Activated naive CD8-positive, alpha-beta T cell treated with anti-CD3 and anti-CD28 coated beads for 36 hours (primary cell): ENCODE measurements at places on chromosomes 6 and 20.

DNA sequence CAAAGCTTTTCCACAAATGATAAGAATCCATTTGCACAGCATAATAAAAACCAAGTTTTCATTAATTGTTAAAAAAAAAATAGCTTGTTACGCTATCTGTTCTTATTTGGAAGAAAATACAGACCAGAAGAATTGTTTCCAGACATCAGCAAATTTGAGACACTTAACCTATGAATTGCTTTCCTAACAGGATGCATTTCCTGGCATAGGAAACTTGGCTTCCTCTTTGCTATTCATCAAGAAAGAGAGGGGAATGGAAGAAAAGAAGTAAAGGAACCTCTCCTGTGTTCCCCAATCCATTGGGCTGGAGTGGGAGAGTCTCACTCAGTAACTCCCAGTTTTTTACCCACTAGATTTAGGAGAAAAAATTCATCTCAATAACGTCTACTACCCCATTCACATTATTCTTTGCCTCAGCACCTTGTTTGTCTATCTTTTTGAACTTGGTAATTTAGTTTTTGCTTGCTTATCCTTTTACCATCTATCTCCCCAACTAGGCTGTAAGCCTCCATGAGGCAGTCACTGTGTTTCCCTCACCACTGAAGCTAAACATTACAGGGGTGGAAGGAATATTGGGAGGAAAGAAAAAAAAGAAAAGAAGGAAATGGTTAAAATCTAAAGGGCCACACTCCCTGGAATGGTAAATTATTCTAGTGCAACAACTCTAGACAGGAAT, 150.3 kb downstream of the COL21A1 start:
- H3K27ac ChIP-seq, result no peak overlapping the region
- no peaks in the 10 kb centered on the region for H3K36me3 ChIP-seq
- H3K4me3 ChIP-seq, result no peak overlapping the region

GRCh38 chr6:16654701-16655100, 106.6 kb downstream of the ATXN1 start:
- peak overlapping the region; percentile 68 for H3K27ac ChIP-seq
- no peaks in the 10 kb centered on the region for H3K27me3 ChIP-seq
- peaks cover 46% of the 10 kb centered on the region for H3K36me3 ChIP-seq
- no peak overlapping the region for H3K4me3 ChIP-seq

DNA sequence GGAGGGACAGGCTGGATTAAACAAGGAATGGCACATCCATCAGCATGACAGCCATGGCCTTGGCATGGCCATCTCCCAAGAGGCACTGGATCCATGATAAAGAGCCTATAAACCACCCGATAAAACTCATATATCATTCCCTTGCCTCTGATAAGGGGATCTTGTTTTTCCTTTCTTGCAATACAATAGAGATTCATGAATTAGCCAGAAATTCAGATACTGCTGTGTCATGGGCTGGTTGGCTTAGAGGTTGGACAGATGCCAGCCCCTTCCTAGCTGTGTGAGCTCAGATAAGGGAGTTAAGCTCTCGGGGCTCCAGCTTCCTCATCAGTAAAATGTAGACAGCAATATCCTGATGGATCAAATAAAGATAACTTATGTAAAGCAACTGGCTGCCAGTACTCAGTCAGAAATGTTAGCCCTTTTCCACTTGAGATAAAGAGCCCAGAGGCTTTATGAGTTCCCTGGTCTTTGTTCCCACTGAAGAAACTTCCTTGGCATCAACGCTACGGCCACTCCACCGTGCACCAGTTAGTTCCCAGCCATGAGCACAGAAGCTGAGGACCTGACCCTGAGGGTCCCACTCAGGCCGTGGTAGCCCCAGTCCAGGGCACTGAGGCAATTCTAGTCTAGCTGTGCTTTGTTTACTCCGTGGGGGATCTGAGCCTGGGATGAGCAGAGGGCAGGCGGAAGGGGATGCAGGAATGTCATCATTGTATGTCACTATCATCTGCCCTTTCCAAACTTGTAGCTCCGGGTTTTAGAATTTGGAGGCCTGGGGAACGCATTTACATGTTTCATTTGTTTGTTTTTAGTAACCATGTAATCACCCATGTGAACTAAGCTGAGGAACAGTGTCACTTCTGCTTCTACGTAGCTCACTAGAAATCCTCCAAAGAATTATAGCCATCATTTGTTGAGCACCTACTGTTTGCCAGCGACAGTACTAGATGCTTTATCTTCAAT, 67.2 kb upstream of the TBC1D7 start:
- DNase-seq, result no peak
- no peaks in the 10 kb centered on the region for H3K36me3 ChIP-seq
- H3K27me3 ChIP-seq, result peaks cover 2% of the 10 kb centered on the region
- no peak overlapping the region for H3K27ac ChIP-seq
- H3K4me3 ChIP-seq, result no peak overlapping the region
- peaks cover 9% of the 10 kb centered on the region for H3K4me1 ChIP-seq

DNA sequence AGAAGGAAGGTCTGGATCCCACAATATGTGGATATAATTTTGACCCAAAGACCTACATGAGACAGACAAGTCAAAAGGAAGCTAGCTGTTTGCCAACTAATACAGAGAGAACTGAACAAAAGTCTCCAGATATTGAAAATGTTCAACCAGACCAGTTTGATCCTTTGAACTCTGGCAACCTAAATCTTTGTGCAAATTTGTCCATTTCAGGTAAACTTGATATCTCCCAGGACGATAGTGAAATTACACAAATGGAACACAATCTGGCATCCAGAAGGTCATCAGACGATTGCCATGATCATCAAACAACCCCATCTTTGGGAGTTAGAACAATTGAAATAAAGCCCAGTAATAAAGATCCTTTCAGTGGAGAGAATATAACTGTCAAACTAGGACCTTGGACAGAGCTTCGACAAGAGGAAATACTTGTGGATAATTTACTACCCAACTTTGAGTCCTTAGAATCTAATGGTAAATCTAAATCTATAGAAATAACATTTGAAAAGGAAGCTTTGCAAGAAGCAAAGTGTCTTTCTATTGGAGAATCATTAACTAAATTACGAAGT, 41.9 kb upstream of the SDHAF4 start:
- H3K27ac ChIP-seq, result no peak overlapping the region
- no peaks in the 10 kb centered on the region for H3K27me3 ChIP-seq
- no peak overlapping the region for H3K4me3 ChIP-seq
- no peaks in the 10 kb centered on the region for H3K4me1 ChIP-seq
- DNase-seq, result no peak
- peaks cover 7% of the 10 kb centered on the region for H3K36me3 ChIP-seq

DNA sequence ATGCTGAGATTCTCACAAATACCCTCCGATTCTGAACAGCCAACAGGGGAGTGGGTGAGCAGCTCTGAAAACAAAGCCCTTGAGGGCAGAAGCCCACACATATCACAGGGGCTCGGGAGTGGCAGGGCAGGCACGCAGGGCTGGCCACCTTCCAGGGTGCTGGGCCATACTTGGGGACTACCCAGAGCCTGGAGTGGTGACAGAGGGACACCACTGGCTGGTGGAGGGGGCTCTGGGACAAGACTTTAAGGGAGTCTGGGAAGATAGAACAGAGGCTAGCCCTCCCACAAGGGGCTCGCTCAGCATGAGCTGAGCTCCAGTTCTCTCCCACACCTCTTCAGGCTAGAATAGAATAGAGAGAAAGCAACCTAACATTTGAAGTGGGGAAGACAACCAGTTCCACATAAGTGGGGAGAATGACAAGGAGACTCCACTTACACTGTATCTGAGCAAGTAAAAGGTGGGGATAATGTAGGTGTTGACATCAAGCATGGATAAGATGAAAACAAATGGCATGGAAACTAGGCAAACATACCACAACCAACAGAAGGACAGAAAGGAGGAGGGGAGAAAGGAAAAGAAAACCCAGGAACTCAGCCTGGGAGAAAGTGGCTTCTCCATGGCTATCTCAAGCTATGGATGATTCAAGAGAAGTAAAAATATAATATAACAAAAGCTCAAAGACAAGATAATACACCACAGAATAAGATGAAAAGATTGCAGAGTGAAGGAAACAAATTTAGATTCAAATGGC, 7.0 kb downstream of the PPIL1 start:
- H3K4me3 ChIP-seq, result no peak overlapping the region
- H3K27ac ChIP-seq, result no peak overlapping the region
- peaks cover 53% of the 10 kb centered on the region for H3K36me3 ChIP-seq
- no peaks in the 10 kb centered on the region for H3K27me3 ChIP-seq

GRCh38 chr6:23522792-23523547, 603.0 kb upstream of the NRSN1 start:
- H3K4me1 ChIP-seq, result no peaks in the 10 kb centered on the region
- DNase-seq, result no peak
- H3K4me3 ChIP-seq, result no peak overlapping the region
- H3K27me3 ChIP-seq, result no peaks in the 10 kb centered on the region

GRCh38 chr20:41480054-41480770, 113.6 kb upstream of the EMILIN3 start:
- peak overlapping the region; percentile 77 for H3K27ac ChIP-seq
- peaks cover 25% of the 10 kb centered on the region for H3K4me1 ChIP-seq
- DNase-seq, result no peak

- no peak overlapping the region for H3K4me3 ChIP-seq
- H3K36me3 ChIP-seq, result no peaks in the 10 kb centered on the region
- H3K27ac ChIP-seq, result no peak overlapping the region
- no peak for DNase-seq
Measured at GRCh38 chr6:154373971-154374370, 17.4 kb upstream of the IPCEF1 start.

- H3K36me3 ChIP-seq, result no peaks in the 10 kb centered on the region
- no peaks in the 10 kb centered on the region for H3K27me3 ChIP-seq
- peaks cover 12% of the 10 kb centered on the region for H3K4me1 ChIP-seq
Measured at GRCh38 chr6:130968476-130968875, 94.6 kb downstream of the EPB41L2 start.

- H3K4me1 ChIP-seq, result no peaks in the 10 kb centered on the region
- no peaks in the 10 kb centered on the region for H3K27me3 ChIP-seq
Measured at GRCh38 chr6:51792273-51793030, 295.0 kb downstream of the PKHD1 start.

DNA sequence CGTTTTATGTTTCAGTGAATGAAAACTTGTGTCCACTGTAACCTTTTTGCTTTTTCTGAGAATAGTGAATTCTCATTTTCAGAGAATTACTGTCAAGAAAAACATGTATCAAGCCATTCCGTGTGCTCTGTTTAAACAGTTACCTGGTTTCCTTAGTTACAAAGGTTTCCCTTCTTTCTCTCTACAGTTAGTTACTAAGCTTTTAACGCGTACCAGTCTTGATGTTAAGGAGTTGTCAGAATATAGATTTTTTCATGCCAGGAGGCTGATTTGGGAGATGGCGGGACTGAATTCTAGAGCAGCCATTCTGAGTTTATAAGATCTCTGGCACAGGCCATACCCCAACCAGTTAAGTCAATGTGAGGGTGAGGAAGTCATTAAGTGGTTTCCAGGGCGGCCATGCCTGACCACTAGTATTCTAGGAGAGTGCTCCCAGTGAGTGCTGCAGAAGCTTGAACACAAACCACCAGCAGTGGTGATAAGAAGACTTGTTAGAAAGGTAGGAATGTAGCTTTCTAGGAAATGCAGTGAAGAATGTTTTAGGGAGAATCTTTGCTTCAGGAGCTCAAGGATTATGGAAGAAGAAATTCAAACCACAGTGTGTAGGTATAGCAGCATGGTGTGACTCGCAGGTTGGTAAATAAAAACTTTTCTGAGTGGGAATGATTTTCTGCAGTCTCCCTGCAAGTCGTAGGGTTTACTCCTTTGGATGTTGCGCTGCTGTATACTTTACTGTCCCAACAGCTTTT, 112.9 kb downstream of the JARID2 start:
- peaks cover 39% of the 10 kb centered on the region for H3K4me1 ChIP-seq
- H3K36me3 ChIP-seq, result peaks cover 20% of the 10 kb centered on the region
- H3K27ac ChIP-seq, result peak overlapping the region; percentile 76
- no peak for DNase-seq

DNA sequence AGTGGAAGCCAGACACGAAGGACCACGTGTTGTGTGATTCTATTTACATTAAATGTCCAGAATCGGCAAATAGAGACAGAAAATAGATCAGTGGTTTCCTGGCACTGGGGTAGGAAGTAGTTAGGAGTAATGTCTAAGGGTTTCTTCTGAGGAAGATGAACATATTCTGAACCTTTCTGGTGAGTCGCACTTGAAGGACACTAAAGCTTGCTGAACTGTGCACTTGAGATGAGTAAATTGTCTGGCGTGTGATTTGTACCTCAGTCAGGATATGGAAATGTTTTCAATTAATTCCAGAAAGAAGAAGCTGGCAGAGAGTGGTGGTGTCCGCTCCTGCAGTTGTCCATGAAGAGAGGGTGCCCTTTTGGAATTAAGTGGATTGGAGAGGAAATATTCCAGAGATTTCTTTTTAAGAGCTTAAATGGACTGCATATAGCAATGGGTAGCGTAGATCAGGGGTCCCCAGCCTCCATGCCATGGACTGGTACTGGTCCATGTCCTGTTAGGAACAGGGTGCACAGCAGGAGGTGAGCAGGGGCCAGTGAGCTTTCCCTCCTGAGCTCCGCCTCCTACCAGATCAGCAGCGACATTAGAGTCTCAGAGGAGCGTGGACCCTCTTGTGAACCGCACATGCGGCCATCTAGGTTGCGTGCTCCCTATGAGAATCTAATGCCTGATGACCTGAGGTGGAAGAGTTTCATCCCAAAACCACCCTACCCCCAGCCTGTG, 12.4 kb upstream of the KIF25 start:
- no peaks in the 10 kb centered on the region for H3K4me1 ChIP-seq
- DNase-seq, result no peak
- no peaks in the 10 kb centered on the region for H3K27me3 ChIP-seq
- no peak overlapping the region for H3K27ac ChIP-seq

DNA sequence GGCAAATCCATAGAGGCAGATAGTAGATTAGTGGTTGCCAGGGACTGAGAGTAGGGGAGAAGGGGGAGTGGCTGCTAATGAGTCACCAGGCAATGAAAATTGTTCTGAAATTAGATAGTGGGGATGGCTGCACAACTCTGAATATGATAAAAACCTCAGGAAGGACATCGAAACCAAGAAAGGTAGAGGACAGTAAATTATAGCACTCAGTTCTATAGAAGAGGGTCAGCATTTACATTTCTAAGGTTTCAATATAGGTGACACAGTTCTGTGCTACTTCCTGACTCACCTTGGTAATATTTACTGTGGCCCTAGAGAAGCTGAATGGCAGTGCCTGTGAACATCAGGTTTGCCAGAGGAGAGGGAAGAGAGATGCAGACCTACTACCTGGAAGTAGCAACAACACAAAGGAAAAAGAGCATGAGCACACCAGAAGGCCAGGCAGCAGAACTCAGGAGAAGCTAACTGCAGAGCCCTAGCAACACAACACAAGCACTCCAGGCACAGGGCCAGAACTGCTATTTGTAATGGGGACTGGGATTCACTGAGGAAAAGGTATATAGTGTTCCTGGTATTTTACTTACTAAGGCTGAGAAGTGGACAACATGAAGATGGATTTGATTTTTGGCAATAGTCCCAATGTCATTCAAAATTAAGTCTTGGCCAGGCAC, 75.9 kb downstream of the PLCG1 start:
- H3K4me3 ChIP-seq, result no peak overlapping the region
- peaks cover 2% of the 10 kb centered on the region for H3K36me3 ChIP-seq
- H3K4me1 ChIP-seq, result peaks cover 14% of the 10 kb centered on the region
- DNase-seq, result no peak
- no peak overlapping the region for H3K27ac ChIP-seq

GRCh38 chr6:3455147-3455568, 1.7 kb downstream of the SLC22A23 start:
- no peak overlapping the region for H3K4me3 ChIP-seq
- peak; percentile 6 for DNase-seq
- H3K4me1 ChIP-seq, result peaks cover 4% of the 10 kb centered on the region
- H3K27ac ChIP-seq, result no peak overlapping the region
- peaks cover 27% of the 10 kb centered on the region for H3K27me3 ChIP-seq
